CD8-positive, alpha-beta T cell (primary cell): ENCODE measurements at places on chromosomes 5 and 9.
A peak's percentile ranks its signal among the peaks of the same experiment; 100 is the strongest.

DNA sequence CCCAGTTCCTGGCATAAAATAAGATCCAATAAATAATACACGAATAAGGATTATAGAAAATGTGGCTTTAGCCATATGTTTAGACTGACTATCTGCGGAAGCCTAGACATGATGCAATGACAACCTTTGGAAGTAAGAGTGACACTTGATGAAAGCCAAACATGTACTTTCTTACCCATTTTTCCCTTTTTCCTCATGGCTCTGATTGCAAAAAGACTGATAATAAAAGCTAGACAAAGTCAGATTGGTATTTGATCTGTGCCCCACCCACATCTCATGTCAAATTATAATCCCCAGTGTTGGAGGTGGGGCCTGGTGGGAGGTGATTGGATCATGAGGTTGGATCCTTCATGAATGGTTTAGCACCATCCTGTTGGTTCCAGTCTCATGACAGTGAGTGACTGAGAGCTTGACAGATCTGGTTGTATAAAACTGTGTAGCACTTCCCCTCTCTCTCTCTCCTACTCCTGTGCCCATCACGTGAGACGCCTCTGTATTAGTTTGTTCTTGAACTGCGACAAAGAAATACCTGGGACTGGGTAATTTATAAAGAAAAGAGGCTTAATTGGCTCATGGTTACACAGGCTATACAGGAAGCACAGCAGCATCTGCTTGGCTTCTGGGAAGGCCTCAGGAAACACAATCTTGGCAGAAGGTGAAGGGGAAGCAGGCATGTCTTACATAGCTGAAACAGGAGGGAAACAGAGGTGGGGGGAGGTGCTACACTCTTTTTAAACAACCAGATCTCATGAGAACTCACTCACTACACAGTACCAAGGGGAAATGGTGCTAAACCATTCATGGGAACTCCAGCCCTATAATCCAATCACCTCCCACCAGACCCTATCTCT, 243.4 kb upstream of the PIK3R1 start:
- DNase-seq, result no peak

DNA sequence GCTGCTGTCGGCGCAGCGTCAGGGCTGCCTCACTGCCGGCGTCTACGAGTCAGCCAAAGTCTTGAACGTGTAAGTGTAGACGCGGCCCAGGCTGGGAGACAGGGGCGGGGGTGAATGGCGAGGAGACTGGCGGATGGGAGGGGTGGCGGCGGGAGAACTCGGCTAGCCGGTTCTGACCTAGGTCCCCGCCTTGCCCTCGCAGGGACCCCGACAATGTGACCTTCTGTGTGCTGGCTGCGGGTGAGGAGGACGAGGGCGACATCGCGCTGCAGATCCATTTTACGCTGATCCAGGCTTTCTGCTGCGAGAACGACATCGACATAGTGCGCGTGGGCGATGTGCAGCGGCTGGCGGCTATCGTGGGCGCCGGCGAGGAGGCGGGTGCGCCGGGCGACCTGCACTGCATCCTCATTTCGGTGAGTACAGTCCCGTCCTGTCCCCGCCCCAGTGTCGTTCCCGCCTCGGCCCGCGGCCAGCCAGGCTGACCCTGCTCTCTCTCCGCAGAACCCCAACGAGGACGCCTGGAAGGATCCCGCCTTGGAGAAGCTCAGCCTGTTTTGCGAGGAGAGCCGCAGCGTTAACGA, 745 bp downstream of the GADD45G start:
- no peak for DNase-seq

- no peak for DNase-seq
These were observed 13.1 kb upstream of the ANXA1 start for GRCh38 chr9:73138516-73138915.

GRCh38 chr9:18422296-18423036, 51.5 kb upstream of the ADAMTSL1 start:
- no peak for DNase-seq

DNA sequence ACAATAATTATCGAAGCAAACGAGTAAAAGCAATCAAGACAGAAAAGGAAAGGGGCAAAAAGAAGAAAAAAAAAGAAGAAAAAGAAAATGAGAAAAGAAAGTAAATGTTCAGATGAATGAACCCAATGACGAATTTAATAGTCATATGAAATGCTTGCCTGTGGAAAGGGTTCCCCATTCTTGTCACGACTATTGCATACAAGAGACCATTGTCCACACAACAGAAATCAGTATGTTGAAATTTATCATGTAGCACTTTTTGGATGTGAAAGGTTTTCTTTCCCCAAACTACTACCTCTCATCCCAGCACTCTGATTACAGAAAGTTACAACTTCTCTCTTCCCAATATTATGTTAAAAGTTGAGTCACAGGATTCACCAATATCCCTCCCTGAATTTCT, 162.4 kb downstream of the ZDHHC21 start:
- DNase-seq, result no peak

DNA sequence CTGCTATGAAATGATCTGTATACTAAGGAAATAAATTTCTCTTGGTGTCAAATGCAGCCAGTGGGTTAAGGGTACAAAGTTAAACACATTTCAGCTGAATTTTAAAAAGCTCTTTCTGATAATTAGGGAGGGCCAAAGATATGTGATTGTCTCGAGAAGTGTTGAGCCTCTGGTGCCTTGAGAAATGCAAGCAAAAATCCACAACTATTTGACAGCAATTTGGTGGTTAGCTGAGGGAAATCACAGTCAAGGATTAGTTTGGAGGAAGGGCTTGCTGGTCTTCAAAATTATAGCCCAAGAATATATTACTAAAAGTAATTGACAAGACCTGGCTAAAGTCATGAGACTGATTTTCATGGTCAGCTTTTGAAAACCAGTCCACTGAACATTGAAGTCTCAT, 255.7 kb upstream of the PPP1R2B start:
- no peak for DNase-seq

- no peak for DNase-seq
These were observed 31.7 kb upstream of the MSH3 start for GRCh38 chr5:80622756-80623155.

DNA sequence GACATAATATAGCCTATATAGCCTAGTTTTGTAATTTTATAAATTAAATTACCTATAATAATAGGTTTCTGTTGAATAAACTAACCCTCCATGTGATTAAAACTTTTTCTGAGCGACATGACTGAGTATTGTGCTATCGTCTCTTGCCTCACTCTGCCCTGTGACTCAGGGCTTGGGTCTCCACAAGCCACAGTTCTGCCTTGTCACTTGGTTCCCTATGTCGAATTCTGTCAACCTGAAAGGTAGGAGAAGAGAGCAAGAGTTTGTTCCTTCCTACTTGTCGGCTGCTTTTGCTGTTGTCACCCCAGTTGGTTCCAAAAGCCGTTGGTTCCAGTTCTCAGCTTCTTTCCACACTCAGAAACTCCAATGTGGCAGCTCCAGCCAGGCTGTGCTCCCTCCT, 285.9 kb downstream of the PSAT1 start:
- DNase-seq, result no peak

- DNase-seq, result no peak
These were observed 10.9 kb downstream of the C5orf52 start for GRCh38 chr5:157682257-157682656.

DNA sequence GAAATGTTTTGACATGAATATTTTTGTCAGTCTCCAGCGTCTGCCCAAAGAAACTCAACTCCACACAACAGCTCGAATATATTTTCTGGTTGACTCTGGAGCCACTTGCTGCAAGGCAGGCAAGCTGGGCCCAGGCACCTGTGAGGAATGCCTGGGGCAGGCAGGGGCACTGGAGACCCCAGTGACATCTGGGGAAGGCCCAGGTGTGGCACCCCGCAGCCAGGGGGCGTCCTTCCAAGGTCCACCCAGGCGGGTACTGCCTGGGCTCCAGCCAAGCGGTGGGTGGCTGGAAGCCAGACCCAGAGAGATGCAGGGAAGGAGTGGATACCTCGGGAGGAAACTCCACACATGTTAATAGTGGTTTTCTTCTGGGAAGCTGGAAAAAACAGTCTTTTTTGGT, 125.9 kb downstream of the PHF2 start:
- no peak for DNase-seq

DNA sequence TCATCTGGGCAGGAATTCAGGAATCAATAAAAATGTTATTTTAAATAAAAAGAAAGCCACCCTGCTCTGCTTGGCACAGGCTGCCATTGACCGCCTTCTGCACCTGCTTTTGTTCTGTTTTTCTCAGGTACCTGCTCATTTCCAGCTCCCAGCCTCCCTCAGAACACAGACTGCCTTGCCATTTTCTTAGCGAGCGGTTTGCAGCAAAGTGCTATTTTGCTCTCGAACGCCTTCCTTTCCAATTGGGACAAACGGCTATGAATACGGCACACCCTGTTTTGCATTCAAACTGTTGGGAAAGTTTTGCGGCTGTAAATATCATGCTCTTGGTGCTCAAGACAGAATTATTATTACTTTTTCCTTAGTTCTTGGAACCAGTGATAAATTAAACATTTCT, 25.1 kb upstream of the FCN1 start:
- DNase-seq, result no peak

DNA sequence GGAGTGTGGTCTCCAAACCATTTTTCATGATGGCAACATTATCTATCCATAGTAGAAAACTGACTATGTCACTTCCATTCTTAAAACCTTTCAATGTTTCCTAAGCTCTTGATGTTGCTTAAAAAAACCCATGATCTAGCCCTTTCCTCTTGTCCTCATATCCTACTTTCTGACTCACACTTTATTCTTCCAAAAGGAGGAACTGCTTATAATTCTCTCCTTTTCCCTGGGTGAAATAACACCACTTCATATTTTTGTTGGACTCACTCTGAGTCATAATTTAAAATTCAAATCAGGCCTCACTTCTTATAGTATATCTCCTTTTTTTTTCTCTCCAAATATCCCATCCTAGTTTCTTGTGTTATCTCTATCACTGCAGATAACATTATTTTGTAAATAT, 513.9 kb downstream of the MAN2A1 start:
- DNase-seq, result no peak

DNA sequence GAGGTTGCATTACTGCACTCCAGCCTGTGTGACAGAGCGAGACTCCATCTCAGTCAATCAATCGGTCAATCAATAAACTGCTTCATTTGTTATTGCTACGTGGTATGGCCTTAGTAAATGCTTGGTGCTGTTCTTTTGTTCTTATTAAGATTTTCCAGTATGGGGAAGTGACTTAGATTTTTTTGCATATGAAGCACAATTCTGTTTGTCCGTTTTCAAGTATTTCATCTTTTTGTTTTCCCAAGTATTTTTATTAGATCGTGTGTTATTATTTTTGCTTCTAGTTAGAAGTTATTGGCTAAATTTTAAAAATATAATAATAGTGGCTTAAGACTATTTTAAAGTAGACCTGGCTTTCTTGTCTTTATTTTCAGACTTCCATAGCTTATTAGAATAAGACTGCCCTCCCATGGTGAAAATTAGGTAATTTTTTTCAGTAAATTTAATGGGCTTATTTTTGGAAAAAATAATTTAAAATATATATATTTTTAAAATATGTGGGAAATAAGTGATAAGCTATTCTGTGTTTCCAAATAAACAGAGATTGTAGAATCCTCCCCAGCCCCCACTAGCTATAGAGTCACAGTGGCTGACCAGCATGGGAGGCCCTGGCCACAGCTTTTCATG, 14.7 kb upstream of the OMD start:
- no peak for DNase-seq

DNA sequence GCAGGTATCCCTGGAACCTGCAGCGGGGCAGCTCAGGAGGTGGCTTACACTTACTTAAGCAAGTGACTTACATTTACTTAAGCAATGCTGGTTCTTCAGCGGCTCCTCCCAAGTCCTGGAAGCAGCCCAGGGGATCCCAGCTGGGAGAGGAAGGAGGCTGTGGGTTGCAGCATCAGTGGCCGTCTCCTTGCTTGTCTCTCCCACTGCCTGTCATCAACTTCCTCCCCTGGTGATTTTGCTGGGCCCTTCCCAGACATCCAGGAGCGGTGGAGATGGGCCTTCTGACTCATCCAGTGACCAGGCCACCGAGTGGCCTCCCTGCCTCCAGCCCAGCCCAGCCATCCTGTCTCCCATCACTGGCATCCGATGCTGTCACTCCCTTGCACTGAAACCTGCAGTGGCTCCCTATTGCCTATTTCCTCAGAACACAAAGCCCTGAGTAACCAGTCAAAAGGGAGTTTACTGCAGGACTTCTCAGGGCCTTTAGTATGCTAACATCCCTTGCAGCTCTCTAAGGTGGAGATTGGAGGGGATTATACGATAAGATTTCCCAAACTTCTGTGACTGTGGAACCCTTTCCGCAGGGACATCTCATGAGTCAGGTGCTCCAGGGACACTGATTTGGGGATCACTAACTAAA, 155.9 kb upstream of the PHYKPL start:
- DNase-seq, result no peak

DNA sequence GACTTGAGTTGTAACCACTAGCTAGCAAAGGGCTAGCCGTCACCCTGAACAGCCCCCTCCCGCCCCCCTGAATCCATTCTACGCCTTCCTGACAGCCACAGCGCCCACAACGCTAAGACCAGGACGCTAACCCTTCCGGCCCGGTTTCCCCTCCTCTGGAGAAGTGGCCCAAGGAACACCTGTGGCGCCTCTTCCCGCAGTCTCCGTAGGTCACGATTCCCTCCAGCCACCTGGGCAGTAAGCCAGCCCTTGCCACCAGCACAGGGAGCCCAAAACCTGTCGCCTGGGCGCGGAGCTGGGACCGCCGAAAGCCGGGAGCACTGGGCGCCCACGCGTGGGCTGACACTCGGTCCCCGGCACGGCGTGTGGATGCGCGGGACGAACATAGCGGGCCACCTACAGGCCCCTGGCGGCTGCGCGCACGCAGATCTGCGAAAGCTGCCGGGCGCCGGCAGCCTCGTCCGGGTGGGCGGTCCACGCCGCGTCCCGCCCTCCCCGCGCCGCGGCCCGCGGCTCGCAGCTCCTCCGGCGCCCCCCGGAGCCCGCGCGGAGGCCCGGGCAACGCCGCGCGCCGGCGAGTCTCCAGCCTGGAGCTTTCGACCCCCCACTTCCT, 596 bp downstream of the IRF1 start:
- DNase-seq, result peak; percentile 82

GRCh38 chr5:30195036-30195435, 998.5 kb upstream of the CDH6 start:
- DNase-seq, result no peak

GRCh38 chr9:97812247-97812543, 40.8 kb upstream of the FOXE1 start:
- no peak for DNase-seq

DNA sequence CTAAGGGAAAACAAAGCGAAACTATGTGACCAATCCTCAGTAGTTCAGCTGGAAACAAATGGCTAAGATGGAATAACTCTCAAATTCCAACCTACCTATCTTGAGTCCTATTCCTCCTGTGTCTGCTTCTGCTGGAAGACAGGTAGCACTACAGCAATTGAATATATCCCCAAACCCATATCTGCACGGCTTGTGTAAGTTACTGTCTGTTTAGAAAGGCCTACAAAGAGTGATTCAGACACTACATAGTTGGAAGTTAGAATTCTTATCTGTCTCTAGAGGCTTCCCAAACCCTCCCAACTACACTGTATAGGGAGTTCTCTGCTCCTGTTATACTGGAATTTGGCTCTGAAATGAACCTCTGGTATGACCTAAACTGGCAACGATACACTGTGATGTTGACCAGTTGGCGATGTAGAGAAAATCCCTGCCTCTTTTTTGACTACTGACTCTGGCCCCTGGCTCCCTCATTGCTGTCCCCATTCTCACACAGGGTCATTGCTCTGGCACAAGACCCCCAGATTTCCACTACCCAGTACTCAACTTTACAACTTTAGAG, 22.6 kb upstream of the NADK2 start:
- no peak for DNase-seq
